ENCODE measurements at places on chromosomes 12 and 14.

DNA sequence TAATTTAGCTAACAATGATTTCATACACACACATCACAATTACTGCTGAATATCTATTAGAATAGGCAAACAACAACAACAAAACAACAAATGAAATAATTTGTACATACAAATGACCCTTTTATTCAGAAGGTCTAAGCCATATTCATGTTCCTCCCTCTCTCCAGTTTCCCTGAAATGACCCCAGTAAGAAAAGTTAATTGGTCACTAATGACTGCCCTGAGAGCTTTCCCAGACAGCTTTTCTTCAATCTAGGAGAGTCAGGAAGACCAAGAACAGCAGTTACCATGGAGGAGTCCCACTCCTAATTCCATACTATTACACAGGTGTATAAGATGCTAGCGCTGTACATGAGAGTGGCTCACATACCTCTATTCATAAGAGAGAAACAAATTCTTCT, 121.2 kb upstream of the GRIP1 start:
- no peak for DNase-seq

- no peak for DNase-seq
These were observed 29.7 kb downstream of the ZNF410 start for GRCh38 chr14:73916324-73916723.

DNA sequence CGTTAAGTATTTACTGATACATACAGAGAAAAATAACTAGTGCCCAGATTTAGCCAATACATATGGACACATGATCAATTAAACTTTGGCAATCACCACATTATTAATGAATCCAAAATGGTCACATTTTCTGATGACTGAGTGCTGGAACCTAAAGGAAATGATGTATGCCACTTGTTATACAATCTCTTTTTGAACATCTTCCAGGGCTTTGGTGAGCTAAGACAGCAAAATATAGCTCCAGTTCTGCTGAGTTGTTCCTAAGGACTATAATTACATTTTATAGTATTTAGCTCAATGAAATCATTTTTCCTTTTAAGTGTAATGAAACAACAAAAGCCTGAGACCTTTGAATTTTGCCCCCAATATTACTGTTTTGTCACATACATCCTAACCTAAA, 329.1 kb upstream of the ATP2B1 start:
- DNase-seq, result peak; percentile 34

GRCh38 chr14:73884438-73885190, 2.0 kb upstream of the ZNF410 start:
- DNase-seq, result no peak

- no peak for DNase-seq
These were observed 2.3 kb upstream of the CDCA4 start for GRCh38 chr14:105023144-105023543.

GRCh38 chr14:101113108-101113612, 209.6 kb upstream of the RTL1 start:
- DNase-seq, result no peak

DNA sequence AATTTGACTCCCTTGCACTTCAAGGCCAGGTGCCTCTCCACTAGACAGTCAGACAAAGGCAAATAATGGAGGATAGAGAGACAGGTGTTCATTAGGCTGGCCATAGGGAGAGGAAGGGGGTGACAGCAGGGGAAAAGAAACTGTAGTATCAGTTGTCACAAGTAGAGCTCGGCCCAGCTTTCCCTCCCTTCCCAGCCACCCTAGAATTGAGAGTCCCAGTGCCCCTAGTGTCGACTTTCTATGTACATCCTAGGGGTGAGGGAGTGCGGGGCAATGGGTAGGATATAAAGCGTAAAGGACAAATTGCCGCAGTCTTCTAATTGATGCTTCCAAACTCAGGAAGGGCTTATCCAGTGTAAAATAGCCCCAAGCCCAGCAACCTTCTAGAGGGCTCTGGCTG, 39.0 kb downstream of the BAZ2A start:
- DNase-seq, result no peak

- no peak for DNase-seq
These were observed 24.7 kb downstream of the TRAPPC6B start for GRCh38 chr14:39145266-39145966.

GRCh38 chr12:130831246-130831645, 7.8 kb downstream of the STX2 start:
- no peak for DNase-seq

DNA sequence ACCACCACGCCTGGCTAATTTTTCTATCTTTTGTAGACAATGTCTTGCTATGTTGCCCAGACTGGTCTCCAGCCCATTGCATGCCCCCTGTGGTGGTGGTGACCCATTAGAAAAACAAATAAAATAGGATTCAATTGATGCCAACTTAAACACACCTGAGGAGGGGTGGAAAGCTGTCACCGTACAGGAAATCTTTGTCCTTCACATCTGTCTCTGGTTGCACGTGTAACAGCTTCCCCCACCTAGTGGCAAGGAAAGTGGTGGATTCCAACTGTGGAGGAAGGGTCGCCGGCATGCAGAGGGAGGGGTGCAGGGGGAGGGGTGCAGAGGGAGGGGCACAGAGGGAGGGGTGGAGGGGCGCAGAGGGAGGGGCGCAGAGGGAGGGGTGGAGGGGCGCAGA, 26.1 kb upstream of the GPR68 start:
- DNase-seq, result no peak

DNA sequence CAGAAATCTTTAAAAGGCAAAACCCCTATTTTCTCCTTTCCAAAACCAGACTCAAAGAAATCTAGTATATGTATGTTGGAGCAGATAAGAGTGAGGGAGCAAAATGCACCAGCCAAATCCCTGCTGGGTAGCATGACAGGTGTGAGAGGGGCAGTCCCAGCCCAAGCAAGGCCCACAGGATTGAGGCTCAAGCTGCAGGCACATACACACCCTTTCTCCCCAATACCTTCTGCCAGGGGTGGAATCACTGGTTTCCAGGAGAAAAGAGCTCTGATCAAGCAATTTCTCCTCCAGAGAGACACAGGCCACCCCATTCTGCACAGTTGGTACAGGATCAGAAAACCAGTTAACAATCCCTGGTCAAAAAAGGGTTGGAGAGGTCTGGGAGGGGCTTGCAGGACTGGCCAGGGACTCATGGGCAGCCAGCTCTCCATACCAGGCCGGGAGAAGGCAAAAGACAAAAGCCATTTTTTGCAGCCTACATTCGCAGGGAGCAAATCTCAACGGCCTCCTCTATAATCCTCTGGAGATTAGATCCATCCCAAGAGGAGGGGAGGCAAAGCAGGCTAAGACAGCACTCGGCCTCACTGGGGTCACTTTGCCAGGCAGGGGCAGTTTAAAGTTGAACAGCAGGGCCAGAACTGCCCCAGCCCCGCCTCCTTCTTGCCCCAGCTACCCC, 2.1 kb downstream of the KMT2D start:
- no peak for DNase-seq

DNA sequence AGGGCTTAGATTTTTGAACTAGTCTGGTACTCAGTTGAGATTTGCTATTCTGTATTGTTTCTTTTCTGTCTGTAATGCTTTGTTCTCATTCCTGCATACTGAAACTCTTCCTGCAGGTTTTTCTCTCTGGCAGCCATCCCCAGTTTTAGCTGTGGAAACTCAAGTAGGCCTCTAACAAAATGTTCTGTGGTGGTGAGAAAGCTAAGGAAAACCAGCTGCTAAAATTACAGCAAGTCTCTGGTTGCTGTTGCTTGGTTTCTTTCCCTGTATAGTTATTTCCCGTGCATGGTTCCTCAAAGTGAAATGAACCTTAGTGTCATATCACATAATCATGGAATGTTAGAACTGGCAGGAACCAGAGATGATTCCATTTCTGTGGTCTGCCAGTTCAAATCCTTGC, 442.5 kb downstream of the NRXN3 start:
- peak; percentile 45 for DNase-seq

DNA sequence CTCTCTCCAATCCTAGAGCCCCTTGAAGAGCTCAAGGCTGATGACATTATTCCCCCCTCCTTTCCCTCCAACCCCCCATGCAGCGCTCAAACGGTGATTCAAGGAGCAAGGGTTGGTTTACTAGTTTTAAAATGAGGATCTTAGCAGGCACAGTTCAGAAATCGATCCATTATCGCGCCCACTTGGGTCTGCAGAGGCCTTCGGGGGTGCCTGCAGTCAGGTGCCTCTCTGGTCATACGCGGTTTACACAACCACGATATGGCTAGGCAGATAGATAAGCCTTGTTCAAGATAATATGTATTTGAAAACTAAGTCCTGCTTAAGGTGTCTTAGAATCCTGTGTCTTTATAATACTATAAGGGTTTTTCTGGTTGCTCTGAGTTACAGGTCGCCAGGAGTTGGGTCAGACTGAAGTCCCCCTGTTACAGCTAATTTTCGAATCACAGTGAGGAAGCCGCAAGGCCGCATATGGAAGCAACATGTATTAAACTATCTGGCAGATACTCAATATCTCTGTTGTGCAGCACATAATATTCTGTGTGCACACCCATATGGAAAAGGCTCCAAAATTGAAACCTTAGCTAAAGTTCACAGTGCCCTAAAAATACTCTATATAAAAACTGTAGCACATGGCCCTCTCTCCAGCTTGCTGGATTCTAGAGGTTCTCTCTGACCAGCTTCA, 10.0 kb downstream of the BHLHE41 start:
- peak; percentile 13 for DNase-seq

- DNase-seq, result no peak
These were observed 217.8 kb downstream of the KIF26A start for GRCh38 chr14:104356020-104356737.

Measured in fibroblast of gingiva (primary cell).